ENCODE measurements at places on chromosomes 12 and 14.

DNA sequence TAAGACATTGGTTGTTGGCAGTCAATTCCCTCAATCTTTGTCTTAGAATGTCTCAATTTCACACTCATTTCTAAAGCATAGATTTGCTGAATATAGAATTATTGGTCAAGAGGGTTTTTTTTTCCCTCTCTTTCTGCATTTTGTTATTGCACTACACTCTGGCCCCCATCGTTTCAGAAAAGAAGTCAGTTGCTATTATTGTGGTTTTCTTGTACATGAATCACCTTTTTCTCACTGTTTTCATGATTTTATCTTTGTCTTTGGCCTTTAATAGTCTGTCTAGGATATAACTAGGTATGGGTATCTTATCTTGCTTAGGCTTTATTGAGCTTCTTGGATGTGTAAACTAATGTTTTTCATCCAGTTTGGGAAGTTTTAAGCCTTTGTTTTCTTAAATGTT lies 194.3 kb upstream of the DAAM1 start:
- H3K4me1 ChIP-seq: no peaks in the 10 kb centered on the region
- peaks cover under 1% of the 10 kb centered on the region for H3K27me3 ChIP-seq
- H3K27ac ChIP-seq: no peak overlapping the region
- H3K4me3 ChIP-seq: no peak overlapping the region
- no peak for DNase-seq

DNA sequence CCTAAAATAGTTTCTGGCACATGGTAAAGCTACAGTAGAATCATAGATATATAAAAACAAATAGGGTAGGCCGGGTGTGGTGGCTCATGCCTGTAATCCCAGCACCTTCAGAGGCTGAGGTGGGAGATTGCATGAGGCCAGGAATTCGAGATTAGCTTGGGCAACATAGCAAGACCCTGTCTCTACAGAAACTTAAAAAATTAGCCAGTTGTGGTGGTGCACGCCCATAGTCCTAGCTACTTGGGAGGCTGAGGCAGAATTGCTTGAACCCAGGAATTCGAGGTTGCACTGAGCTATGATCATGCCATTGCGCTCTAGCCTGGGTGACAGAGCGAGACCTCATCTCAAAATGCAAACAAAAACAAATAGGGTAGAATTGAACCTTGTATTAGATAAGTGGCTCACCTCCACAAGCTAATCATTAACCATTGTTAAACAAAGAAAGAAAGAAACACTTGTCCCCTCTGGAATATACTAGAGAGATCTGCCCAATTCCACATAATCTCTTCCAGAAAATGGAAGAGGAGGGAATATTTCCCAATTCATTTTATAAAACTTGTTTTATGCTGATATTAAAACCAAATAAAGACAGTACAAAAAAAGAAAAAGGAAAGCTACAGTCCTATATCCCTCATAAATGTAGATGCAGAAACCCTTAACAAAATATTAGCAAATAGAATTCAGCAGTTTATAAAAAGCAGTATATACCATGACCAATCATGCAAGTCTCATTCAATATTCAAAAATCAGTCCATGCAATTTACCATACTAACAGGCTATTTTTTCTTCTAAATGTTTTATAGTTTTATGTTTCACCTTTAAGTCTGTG lies 22.7 kb upstream of the DHRS2 start:
- H3K4me1 ChIP-seq: peaks cover 30% of the 10 kb centered on the region
- H3K27me3 ChIP-seq: no peaks in the 10 kb centered on the region
- no peak overlapping the region for H3K27ac ChIP-seq
- peaks cover 2% of the 10 kb centered on the region for H3K36me3 ChIP-seq

GRCh38 chr12:67772267-67773169 lies 124.0 kb downstream of the DYRK2 start:
- no peak for DNase-seq
- H3K4me1 ChIP-seq: no peaks in the 10 kb centered on the region
- H3K4me3 ChIP-seq: no peak overlapping the region
- H3K27me3 ChIP-seq: no peaks in the 10 kb centered on the region

DNA sequence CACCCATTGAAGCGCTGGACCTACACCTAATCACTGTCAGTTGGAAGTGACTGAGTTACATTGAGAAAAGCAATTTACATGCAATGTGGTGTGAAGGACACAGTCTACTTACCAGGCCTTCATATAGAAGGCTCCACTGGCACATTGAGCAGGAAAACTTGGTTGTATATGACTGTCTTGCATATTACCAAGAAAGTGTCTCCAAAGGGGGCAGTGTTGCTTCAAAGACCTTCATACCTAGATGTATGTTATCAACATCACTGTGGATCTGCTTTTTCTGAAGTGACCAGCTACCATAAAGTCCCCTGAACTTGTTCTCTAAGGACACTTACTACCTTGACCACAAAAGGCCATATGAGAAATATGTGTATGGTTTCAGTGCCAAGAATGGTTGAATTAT lies 64.1 kb downstream of the NELL2 start:
- H3K27me3 ChIP-seq: no peaks in the 10 kb centered on the region
- H3K27ac ChIP-seq: peak overlapping the region; percentile 71
- DNase-seq: peak; percentile 67
- H3K4me3 ChIP-seq: no peak overlapping the region
- peaks cover 42% of the 10 kb centered on the region for H3K4me1 ChIP-seq
